ENCODE measurements at places on chromosomes 4 and X.
A peak's percentile ranks its signal among the peaks of the same experiment; 100 is the strongest.

GRCh38 chr4:55311792-55312488, 34.1 kb upstream of the SRD5A3 start:
- DNase-seq = no peak

GRCh38 chr4:187006189-187006618, 282.5 kb upstream of the FAT1 start:
- no peak for DNase-seq

DNA sequence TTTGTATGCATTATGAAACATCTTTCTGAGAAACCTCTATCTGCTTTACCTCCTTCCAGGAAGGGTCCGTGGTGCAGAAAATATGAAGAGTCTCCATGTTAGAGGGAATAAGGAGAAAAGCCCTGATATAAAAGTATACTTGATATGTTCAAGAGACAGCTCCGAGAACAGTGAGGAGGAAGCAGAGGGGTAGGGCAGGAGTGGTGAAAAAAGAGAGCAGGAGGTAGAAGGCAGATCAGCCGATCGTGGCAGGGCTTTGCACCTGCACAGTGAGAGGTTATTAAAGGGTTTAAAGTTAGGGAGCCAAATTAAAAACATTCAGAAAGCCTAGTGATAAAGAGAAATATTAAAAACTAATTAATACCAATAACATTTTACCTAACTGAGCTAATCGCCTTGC, 419.7 kb downstream of the FAT4 start:
- DNase-seq = no peak

GRCh38 chr4:114599231-114599902, 760 bp downstream of the UGT8 start:
- no peak for DNase-seq

- DNase-seq = no peak
These were observed 68.2 kb downstream of the GPC3 start for GRCh38 chrX:133916984-133917722.

GRCh38 chr4:107890779-107891178, 40.6 kb upstream of the CYP2U1 start:
- no peak for DNase-seq

DNA sequence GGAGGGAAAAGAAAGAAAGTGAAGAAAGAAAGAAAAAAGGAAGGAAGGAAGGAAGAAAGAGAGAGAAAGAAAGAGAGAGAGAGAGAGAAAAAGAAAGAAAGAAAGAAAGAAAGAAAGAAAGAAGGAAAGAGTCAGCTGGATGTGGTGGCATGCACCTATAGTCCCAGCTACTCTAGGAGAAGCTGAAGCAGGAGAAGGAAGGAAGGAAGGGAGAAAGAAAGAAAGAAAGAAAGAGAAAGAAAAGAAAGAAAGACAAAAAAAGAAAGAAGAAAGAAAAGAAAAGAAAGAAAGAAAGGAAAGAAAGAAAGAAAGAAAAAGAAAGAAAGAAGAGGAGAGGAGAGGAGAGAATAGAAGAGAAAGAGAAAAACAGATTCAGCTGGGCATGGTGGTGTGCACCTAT, 44.3 kb upstream of the ERVMER34-1 start:
- no peak for DNase-seq

- peak; percentile 33 for DNase-seq
These were observed 34.3 kb downstream of the NALF2 start for GRCh38 chrX:69538321-69538876.

DNA sequence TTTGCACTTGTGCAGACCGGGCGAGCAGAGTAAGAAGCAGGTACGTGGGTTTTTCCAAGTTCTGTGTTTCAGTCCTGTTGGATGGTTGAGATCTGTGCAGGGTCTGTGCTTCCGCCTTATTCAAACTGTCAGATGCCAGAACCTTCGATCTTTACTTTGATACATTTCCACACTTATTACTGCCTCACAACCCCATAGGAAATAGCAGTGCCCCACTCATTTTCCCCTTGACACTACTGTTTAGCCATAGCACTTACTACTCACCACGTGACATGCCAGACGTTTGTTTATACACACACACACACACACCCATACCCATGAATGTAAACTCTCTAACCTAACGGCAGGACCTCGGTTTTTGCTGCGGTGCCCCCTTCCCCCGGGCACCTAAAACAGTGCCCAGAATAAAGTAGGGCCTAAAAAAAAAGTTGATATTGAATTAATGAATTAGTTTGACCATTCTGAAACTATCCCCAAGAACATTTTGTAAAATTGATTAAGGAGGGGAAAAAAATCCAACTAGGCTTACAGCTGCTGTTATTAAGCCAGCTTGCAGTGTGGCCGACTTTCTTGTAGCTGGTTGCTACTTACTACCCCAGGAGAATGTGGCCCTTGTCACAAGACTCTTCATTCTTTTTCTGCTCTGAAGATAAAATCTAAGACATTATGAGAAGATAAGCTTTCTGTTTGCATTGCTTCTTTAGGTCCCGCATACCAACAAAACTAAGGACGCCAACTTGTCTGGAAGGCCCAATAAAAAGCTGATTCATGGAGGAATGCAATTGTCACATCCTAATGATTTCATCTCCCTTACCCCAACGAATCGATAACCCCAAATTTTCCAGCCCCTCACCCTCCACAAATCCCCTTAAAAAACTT, 704 bp upstream of the SEPSECS start:
- DNase-seq = no peak

- DNase-seq = no peak
These were observed 103.2 kb downstream of the ANXA3 start for GRCh38 chr4:78654807-78655206.

GRCh38 chr4:41744572-41745291, 3.8 kb downstream of the PHOX2B start:
- no peak for DNase-seq

GRCh38 chrX:17737986-17738713, 857 bp downstream of the SCML1 start:
- no peak for DNase-seq

- no peak for DNase-seq
These were observed 150.5 kb upstream of the DDIT4L start for GRCh38 chr4:100340512-100341485.

Measured in activated CD4-positive, CD25-positive, alpha-beta regulatory T cell treated with anti-CD3 and anti-CD28 coated beads, Interleukin-2, amount 50 U/mL, for 16 hours (primary cell).